ENCODE measurements at places on chromosomes 11 and 22. TPM values are rescaled to one million over a fixed set of nuclear protein-coding genes. Genes with fewer than 3 reads are reported as not detected.

JAML gene
- not detected for total RNA-seq

MMP12 gene
- 0.02 TPM for total RNA-seq

NLRP6 gene
- not detected for total RNA-seq

MPPED1 gene
- total RNA-seq, result not detected

ANGPTL5 gene
- total RNA-seq, result not detected

ACAD8 gene
- total RNA-seq, result 8.7 TPM

USH1C gene
- total RNA-seq, result 0.85 TPM

TUB gene
- 5.7 TPM for total RNA-seq

BAIAP2L2 gene
- 4.4 TPM for total RNA-seq

MOV10L1 gene
- not detected for total RNA-seq

APOL5 gene
- not detected for total RNA-seq

CNIH2 gene
- total RNA-seq, result 2.1 TPM

OR4A15 gene
- not detected for total RNA-seq

OR10A2 gene
- total RNA-seq, result not detected

INTS4 gene
- 21.8 TPM for total RNA-seq

MS4A6E gene
- total RNA-seq, result not detected

APOBEC3A gene
- not detected for total RNA-seq

CTNND1 gene
- 66.6 TPM for total RNA-seq

CHRDL2 gene
- 2.5 TPM for total RNA-seq

MFRP gene
- not detected for total RNA-seq

TBX10 gene
- not detected for total RNA-seq

UBQLN3 gene
- total RNA-seq, result not detected

CDHR5 gene
- 0.03 TPM for total RNA-seq

PVALB gene
- not detected for total RNA-seq

OPCML gene
- total RNA-seq, result not detected

F2 gene
- 2.1 TPM for total RNA-seq

CSF2RB gene
- total RNA-seq, result not detected

LIF gene
- total RNA-seq, result 46.4 TPM

RIMBP3C gene
- 0.26 TPM for total RNA-seq

ABTB2 gene
- total RNA-seq, result 26.3 TPM

GAB4 gene
- total RNA-seq, result not detected

TENM4 gene
- 0.01 TPM for total RNA-seq

HOATZ gene
- total RNA-seq, result not detected

IL10RA gene
- total RNA-seq, result 0.08 TPM

MAP6 gene
- total RNA-seq, result 1.7 TPM

PHOX2A gene
- not detected for total RNA-seq

TSGA10IP gene
- not detected for total RNA-seq

Measured in A549 treated with CpdA at 1 μM for 4 hours (cell line).